Hypothalamus (tissue), 51 donors: ENCODE measurements at places on chromosomes 4 and X.

DNA sequence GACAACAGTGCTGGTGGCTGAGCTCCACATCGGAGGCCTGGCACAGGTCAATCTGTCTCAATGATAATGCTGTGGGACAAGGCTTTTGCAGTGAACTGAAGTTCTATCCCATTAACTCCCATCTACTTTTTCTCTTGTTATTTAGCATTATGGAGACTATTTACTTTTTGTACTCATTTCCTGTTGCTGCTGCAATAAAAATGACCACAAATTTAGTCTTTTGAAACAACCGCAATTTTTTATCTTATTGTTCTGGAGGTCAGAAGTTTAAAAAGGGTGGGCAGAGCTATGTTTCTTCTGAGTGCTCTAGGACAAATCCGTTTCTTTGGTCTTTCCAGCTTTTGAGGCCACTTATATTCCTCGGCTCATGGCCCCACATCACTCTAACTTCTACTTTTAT, 111.0 kb upstream of the PITX2 start:
- no peak for DNase-seq

- DNase-seq, result no peak
Measured at GRCh38 chr4:185797018-185797417, 15.0 kb downstream of the SORBS2 start.

GRCh38 chr4:166435449-166435848, 562.4 kb downstream of the TLL1 start:
- DNase-seq, result no peak

DNA sequence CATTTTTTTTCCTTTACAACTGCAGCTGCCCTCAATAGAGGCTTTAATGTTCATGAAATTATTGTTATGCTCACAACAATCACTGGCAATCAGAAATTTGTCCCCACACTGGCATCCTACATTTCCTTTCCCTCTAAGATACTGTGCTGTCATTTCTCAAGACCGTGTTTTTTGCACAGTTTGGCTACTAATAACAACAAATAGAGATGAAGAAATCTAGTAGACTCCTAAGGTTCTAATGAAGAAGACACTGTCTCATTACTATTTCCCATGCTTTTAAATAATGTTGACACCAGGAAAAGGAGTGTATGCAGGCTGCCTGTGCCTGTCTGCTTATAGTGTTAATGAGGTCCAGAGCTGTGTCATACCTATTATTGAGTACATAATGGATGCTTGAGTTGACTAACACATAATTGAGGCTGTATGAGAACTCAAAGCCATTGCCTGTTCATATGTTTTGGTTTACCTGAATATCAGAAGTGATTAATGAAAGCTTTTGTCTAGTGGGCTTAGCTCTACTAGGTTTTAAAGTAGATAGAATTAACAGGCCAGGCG, 1.5 kb upstream of the EIF4E start:
- no peak for DNase-seq

DNA sequence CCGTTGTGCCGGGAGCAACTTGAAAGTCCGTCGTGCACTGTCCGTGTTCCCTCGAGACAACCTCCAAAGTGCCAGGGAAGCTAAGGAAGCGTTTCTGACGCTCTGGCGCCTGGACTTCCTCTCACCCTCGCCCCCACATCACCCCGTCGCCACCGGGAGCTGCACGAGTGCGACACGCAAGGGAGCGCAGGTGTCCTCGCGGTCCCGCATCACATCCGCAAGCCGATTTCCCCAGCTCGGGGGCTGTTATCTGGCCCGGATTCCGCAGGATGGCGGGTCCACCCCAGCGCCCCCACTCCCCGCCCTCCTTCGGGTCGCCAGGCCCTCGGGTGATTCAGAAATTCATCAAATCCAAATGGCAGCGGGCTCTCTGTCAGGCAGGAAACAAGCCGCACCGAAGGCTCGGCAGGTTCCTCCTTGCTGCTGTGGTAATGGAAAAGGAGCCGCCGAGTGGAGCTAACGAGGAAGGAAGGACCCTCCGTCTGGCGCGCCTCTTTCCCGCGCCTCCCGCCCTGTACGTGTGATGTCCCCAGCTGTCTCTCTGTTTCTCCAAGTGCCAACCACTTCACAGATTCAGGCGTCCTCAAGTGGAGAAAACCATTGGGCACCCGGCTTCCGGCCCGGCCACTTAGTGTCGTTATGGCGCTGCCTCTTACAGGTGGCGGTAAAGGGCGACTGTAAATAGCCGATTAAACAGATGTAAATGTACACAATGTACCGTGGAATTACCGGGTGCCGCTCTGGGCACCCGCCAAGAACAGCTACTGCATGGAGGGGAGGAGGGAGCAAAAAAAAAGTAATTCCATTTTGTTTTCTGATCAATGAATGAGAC, 921 bp upstream of the SETD7 start:
- DNase-seq, result peak; percentile 56

DNA sequence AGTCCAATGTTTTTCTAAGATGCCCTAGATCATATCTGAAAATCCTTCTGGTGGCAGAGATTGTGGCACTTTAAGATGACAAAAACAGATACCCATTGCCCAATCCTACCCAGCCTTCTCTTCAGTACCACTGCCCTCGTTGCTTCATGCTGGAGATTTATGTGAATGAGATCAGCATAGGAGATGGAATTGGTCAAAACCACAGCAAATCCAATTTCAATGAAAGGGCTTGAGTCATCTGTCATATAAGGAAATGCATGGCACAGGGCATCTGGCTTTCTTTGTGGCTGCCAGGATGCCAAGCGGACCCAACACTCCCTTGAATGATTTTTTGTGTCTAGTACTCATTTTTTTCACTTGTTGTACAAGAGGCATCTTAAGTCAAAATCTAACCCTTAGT, 16.8 kb downstream of the AFF2 start:
- no peak for DNase-seq

GRCh38 chrX:9081271-9081670, 47.3 kb upstream of the FAM9B start:
- DNase-seq, result no peak

DNA sequence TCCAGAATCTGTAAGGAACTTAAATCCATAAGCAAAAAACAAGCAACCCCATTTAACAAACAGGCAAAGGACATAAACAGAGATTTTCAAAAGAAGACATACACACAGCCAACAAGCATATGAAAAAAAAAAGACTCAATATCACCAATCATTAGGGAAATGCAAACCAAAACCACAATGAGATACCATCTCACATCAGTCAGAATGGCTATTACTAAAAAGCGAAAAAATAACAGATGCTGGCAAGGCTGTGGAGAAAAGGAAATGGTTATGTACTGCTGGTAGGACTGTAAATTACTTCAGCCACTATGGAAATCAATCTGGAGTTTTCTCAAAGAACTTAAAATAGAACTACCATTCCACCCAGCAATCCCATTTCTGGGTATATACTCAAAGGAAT, 156.8 kb upstream of the RADX start:
- DNase-seq, result no peak

- DNase-seq, result no peak
Measured at GRCh38 chr4:171024720-171025303, 788.4 kb upstream of the GALNTL6 start.

GRCh38 chr4:125956276-125956675, 641.5 kb downstream of the FAT4 start:
- DNase-seq, result no peak

DNA sequence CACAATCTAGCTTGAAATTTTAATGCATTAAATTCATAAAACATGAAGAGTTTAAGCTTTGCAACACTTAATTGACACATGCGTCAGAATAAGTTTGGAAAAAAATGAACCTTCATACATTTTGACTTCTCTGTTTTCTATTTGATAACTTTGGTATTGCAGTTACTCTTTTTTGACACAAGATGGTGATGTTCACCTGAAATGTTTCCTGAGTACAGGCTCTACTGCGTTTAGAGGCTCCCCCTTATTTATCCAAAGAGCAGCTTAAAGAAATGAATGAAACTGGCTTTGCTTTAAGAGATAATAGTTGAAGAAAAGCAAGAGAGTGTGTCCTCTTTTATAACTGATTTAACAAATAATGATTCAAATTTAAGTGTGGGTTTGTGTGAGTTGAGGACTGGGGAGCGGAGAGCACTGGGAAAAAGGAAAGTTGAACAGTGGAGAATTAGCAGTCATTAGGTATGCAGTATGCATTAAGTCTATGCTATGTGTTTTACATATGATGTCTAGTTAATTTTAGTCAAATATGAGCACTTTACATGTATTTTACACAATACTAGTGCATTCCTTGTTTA, 180.6 kb upstream of the NUDT6 start:
- no peak for DNase-seq

GRCh38 chr4:68732653-68733466, 62.4 kb upstream of the UGT2B15 start:
- no peak for DNase-seq

- no peak for DNase-seq
Measured at GRCh38 chr4:110132816-110133719, 65.3 kb downstream of the ELOVL6 start.

DNA sequence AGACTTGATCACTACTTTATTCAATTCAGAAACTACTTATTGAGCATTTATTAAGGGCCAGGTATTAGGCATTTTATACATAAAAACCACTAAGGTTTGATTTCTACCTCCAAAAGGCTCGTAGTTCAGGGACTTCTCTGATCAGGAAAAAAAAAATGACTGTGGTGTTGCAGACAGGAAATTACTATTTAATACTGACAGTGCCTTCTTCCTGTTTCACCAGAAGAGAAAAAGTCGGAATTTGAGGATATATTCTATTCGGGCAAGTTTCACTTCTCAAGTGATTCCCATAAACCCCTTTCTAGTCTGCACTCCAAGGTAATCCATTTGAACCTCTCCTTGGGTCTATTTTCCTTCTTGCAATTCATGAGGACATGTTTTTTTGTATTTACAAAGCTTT, 15.3 kb upstream of the TASL start:
- DNase-seq, result no peak

DNA sequence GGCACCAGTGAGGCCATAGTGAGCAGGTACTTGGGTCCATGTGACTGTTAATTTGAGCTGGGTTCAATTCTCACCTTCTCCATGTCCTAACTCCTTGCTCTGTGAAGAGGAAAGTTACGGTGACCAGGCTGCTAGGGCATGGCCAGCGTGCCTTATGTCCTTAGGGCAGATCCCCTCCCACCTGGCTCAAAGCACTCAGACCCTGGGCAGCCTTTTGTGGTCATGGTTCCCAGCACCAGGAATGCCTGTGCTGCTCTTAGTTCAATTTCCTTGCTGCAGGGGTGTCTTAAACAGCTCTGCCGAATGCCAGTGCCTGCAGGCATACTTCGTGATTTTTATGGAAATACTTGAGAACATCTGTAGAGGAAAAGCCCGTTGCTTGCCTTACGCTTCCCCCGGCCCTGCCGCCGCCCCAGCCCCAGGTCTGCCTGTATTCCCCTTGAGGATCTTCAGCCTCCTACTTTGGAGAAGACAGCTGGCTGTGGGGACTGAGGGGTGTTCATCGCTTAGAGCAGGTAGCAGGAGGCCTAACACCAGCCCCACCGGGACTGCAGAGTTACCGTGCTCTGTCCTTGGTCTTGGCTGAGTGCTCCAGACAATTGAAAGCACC, 3.1 kb upstream of the CDK16 start:
- no peak for DNase-seq

GRCh38 chr4:91087743-91088142, 960.5 kb downstream of the CCSER1 start:
- DNase-seq, result no peak

DNA sequence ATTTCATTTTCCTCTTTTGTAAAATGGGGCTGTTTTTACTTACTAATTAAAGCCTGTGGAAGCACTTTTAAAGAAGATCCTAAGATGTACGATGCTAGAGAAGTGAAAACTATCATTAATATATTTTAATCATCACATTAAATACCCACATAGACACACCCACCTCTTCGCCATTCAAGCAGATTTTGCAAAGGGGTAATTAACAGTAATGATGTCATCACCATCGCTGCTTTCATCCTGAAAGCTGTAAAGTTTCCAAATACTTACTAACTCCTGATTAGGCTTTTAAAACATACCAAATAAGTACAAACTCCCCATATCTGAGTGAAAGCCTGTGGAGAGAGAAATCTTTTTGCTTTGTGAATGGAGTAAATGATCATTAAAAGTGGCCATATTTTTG, 17.6 kb upstream of the NYX start:
- no peak for DNase-seq

- DNase-seq, result no peak
Measured at GRCh38 chr4:173509036-173510001, 20.7 kb downstream of the HAND2 start.

DNA sequence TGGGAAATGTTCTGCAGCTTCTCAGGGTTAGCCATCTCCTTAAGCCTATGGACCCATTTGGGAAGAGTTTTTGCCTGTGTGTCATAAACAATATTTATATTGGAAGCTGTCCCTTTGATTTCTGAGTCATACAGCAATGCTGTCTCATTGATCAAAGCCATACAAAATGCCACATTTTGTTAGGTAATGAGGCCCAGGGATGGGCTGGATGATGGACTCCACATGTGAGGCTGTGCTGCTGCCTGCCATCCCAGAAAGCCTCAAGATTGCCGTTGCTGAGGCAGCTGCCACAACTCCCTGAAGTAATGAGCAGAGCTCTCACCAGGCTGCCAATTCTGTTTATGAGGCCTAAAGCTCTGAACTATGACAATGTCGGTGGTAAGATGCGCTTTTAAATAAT, 12.2 kb upstream of the GJB1 start:
- no peak for DNase-seq

DNA sequence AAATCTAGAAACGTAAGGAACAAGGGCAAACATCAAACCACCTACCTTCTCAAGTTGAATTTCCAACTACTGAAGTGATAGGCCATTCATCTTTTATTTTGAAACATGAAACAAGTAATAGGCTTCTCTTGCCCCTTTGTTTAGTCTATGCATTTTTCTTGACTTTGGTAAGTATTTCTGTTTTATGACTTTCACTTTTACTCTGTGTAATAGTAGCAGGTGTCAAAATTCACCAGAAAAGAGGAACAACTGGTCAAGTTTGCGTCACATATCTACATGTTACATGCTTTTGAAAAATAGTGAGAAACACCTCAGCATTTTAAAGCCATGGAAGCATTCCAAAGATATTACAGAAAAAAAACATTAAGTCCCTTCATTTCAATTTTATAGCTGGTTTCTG, 157.1 kb upstream of the FTHL17 start:
- no peak for DNase-seq

GRCh38 chr4:168502861-168503260, 6.0 kb downstream of the PALLD start:
- DNase-seq, result no peak

DNA sequence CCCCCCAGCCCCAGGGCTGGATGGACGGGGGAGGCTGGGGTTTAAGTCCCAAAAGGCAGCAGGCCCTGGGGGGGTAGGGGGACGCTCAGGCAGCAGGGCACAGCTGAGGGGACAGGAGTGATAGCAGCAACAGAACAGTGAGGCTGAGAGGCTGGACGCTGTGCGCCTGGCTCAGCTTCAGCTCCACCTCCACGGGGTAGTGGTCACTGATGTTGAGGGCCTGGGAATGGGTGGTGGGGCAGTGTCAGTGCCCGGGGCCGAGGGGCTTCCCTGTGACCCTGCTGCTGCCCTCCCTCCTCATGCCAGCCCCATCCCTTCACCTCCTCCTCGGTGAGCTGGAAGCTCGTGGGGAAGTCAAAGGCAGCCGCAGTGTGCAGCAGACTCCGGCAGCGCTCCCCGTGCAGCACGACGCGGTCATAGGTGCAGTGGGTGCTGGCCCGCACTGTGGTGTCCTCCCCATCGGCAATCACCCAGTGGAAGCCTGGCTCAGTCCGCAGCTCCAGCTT, 4.5 kb downstream of the RPL10 start:
- no peak for DNase-seq
